Fibroblast of skin of back (primary cell): ENCODE measurements at places on chromosomes 12 and 14.

DNA sequence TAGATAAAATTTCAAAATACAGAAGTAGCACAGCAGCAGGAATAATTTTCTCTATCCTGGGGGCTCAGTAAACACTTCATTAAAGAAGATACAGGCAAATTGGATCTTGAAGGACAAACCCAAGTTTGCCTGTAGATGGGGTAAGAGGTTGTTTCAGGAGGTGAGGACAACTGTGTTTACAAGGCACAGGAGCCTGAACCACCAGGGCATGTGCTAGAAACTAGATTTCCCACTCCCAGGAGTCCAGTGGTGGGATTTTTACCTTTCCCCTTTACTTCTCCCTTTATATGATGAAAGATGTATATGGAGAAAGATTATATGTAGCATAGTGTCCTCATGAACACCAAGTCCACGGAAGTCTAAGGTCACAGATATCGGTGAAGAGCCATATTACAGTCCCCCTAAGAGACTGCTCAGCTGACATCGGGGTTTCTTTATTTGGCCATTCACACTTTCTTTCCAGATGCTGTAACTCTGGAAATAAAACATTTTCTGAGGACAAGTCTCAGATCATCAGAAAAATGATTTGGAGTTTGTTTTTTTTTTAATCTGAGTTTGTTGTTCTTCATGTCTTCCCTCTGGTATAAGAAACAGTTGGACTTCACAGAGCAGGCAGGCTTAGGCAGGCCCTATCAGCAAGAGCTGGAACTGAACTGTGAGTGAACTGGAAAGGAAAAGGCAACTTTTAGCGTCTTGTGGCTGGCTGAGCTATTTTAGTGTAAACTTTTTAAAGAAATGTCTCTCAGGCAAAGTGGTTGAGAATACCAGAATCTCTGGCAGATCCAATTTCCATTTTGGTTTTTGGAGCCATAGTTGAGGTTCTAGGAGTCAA lies 8.0 kb upstream of the EVL start:
- no peak for DNase-seq

DNA sequence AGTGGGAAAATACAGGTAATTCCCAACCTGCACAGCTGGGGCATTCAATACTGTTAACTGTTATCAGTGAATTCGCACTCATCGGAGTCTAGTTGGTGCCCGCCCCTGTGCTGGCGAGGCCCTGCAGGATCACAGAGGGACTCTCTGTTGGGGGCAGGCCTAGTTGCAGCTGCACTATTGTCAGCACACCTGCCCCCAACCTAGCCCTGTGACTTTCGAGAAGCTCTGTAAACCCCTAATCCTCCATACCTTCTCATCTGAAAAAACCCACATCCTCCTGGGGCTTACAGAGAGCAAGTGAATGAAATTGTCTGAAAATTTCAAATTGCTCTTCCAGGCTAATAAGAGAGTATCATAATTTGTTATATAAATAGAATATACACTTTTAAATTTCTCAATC lies 132.2 kb upstream of the NUDT4 start:
- no peak for DNase-seq

GRCh38 chr12:99332936-99333591 lies 314.5 kb upstream of the GARIN6 start:
- DNase-seq: no peak

DNA sequence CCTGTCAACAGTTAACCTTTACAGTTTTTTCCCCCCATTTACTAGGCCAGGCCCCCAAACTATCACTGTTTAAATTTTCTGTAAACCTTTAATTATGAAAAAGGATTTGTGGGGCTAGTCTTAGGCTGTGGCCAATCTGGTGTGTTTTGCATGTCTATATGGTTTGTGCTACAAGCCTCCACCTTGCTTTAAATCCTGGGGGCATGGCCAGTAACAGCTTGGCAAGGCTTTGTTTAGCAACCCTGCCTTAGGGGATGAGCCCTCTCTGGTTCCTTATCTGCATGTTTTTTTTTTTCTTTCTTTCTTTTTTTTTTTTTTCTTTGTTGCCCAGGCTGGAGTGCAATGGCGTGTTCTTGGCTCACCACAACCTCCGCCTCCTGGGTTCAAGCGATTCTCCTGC lies 102.7 kb downstream of the KCNMB4 start:
- no peak for DNase-seq

DNA sequence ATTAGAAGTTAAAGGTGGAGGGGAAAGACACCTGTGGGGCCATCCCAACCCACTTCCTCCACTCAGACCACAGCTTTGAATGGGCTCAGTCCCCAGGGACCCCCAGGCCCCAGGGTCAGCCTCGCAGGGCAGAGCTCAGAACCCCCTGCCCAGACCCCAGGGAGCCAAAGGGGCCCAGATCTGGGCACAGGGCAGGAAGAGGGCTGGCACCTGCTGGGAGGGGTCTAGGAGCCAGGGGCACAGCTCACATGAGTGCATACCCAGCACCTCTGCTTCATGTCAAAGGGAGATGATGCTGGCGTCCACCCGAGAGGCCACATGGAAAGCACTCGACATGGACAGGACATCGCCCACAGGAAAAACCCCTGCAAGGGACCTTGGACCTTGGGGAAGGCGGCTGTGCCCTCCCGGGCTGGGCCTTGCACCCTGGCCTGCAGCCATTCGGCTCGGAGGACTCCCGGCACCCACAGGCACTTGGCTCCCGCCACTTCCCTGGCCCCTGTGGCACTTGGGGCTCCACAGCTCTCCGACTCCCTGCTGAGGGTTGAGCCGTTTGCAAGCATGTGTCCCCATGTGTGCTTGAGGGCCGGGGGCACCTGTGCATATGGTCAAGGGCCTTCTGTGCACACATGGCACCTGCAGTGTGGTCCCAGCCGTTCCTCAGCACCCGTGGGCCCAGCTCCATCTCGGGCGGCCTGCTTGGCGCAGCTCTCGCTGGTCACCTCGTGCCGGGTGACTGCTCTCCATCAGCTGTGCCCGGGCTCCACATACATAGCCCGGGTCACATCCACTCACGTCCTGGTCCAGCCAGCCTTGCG lies 7.8 kb upstream of the AMN start:
- no peak for DNase-seq

DNA sequence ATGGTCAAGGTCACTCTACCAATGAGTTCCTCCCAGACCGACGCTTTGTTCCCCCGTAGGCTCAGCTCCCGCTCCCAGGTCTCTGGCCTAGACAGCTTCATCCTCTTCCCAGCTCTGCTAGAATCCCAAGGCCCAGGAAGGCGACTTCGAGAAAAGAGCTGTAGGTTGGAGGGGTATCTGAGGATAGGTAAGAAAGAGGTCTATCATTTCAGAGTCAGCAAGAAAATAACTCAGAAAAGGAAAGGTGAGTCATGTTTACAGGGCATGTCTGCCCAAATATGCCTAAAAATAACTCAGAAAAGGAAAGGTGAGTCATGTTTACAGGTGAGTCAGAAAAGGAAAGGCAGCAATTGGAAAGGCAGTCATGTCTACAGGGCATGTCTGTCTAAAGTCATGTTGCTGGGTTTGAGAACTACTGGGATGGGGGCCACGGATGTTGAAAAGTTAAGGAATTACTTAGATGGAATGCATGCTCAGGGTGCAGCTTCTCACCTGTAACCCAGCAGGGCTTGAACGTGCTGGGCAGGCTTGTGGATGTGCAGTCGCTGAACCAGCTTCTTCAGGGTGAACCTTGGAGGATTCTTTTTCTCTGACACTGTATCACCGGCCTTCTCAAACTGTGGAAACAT lies 12.2 kb downstream of the TEP1 start:
- peak; percentile 6 for DNase-seq

GRCh38 chr12:116249938-116250337 lies 27.6 kb downstream of the MED13L start:
- no peak for DNase-seq

GRCh38 chr14:36998686-36999085 lies 173.7 kb downstream of the SLC25A21 start:
- peak; percentile 53 for DNase-seq

GRCh38 chr12:49195736-49196135 lies 6.9 kb upstream of the TUBA1A start:
- no peak for DNase-seq

GRCh38 chr12:91091916-91092715 lies 19.2 kb downstream of the LUM start:
- peak; percentile 44 for DNase-seq

- no peak for DNase-seq
These were observed 178.8 kb downstream of the FOXA1 start for GRCh38 chr14:37416264-37416663.

- no peak for DNase-seq
These were observed 30.5 kb upstream of the NUDT4 start for GRCh38 chr12:93347054-93347785.

DNA sequence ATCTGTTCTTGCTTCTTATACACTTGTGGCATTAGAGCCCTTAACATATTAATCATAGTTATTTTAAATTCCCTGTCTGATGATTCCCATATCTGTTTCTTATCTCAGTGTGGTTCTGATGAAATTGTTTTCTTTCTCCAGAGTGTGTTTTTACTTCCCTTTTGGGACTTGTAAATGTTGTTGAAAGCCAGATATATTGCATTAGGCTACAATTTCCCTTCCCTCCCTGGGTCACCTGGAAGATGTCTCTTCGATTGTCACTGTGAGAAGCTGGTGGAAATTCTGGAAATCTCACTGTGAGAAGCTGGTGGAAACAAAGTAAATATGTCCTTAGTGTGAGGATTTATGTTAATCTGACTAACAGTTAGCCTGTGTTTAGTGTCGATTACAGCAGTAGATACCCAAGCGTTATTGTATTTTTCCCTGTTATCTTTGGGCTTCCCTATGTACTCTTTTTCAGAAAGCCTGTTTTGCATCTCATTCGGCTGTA lies 717.3 kb downstream of the TRHDE start:
- DNase-seq: no peak

DNA sequence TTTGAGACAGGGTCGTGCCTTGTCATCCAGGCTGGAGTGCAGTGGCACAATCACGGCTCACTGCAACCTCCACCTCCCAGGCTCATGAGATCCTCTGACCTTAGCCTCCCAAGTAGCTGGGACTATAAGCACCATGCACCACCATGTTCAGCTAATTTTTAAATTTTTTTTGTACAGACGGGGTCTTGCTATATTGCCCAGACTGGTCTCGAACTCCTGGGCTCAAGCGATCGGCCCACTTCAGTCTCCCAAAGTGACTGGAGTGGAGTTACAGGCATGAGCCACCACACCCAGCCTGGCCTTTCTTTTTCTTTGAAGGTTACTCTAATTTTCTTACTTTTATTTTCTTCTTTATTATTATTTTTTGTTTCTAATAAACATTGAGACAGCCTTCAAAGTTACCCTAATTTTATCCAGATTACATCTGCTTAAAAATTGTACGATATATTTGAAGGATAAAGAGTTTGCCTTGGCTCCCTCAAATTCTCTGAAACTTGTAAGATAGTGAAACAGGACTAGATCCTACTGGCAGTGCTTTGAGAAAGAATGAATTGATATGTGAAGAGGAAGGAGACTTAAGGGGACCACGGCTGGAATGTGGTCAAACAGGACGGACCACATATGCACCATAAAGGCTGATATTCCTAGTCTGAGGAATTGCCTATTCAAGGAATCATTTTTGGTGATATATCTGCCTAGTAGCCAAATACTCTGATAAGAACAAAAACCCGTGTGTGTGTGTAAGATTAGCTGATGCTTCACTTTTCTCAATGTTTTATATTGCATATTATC lies 14.1 kb upstream of the SINHCAF start:
- no peak for DNase-seq

DNA sequence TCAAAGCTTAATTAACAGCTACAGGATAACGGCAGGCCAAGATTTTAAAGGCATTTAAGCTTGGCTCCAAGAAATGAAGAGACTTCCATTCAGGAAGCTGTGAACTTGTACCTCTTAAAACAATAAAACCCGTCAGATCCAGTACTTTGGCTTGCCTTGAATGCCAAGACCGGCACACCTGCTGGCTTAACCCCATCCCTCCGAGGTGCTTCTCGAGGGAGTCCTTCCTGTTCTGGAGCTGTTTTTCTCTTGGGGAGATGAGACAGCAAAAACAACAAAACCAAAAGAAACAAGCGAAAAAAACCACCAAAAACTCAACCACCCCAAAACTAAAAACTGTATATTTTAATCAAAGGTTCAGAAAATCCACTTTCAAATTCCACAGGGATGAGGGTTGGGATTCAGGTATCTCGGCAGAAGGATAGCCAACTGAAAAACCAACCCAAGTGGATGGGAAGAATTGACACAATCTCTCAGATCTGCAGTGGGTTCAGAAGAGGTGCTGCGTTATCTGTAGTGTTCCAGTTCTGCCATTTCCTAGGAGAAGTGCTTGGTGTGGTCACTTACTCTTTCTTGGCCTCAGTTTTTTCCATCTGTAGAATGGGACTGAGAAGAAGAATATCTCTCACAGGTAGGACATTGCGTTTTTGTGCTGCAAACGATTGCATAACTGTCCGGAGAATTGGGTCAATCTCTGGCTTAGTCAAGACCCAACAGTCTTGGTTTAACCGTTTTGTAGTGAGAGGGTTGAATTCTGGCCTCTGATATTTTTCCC lies 420.1 kb downstream of the VRK1 start:
- no peak for DNase-seq

GRCh38 chr12:95117178-95117599 lies 43.8 kb upstream of the NR2C1 start:
- peak; percentile 79 for DNase-seq

DNA sequence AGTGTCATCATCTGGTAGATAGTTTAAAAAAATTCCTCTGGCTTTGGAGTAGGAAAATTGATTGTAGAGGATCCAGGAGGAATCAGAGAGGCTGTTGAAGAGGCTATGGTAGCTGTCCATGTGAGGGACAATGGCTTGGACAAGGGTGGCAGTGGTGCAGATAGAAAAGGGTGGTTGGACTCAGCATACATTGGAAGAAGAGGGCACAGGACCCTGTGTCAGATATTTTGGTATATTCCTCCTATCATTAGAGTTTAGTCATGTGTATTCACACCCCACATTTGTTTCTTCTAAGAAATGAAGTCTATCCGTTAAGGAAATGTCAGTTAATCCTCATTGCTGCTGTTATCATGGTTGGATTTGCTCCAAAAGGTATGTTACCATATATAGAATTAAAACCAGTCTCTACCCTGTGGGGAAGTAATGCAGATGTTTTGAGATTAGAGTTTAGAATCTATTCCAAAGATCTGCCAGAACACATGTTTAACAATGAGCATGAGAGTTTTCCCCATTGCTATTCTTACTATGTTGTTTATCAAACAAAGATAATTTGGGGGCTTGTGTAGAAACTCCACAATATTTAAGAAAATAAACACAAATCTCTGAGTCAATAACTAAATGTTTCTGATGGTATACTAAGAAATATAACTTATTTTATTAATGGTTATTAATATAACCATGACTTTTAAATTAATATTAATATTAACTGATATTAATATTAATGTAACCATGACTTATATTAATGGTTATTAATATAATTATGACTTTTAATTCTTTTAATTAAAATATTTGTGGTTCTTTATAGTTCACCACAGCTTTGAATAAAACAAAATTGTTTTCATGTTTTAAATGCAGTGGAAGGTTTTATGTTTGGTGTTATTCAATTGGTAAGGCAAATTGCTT lies 80.9 kb downstream of the CRADD start:
- no peak for DNase-seq

DNA sequence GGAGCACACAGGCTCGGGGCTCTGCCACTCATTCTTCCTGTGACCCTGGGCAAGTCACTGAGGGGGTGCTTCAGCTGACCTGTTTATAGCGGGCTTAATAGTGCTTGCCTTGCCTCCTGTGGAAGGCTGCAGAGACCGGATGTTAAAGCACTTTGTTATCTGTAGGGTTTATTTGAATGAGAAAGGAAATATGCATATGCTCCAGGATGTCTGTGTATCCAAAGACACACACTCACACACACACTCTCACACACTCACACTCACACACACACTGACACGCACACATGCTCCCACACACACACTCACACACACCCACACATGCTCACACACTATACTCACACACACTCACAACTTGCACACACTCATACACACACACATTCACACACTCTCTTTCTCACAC lies 56.1 kb upstream of the DDX11 start:
- DNase-seq: no peak
